ENCODE measurements at places on chromosomes 4 and X.

- no peak for DNase-seq
These were observed 6.3 kb downstream of the AFP start for GRCh38 chr4:73442275-73442674.

DNA sequence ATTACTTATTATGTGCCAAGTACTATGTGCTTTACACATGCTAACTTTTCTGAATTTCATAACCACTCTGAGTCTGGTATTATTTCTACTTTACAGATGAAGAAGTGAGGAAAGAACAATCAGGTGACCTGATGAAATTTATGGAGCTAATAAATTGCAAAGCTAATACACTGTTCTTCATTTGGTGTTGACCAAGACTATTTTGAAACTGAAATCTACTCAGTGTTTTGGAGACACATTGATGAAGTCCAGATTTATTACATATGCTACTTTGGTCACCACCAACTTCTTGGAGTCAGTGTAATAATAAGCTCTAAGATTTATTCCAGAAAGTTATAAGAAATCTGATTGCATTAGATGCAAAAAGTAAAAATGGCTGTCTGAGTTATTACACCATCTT is 637.9 kb downstream of the FAT4 start:
- DNase-seq, result no peak

- DNase-seq, result no peak
These were observed 8.6 kb upstream of the CYP2U1 start for GRCh38 chr4:107922486-107923473.

DNA sequence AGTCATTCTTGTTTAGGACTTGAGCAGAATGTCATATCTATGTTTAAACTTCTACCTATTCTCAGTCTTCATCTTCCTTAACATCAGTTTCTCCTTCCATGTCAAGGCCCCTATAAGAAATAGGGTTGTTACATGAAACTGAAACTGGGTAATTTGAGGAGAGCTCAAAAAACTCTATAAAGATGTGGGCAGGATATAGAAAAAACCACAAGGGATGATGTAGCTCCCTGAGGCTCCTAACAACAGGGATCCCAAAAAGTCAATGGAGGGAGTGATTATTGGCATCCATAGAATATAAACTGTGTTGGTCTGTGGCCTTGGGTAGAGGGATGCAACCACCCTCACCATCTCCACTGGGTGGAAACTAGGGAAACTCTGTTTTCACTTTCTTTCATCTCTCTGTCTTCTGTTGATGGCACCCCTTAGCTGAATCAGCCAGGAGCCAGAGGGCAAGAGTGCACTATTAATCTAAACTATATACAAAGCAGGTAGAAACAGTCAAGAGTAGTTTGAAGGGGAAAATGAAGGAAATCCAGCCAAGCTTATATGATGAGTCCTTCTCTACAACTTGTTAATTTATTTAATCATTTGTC is 27.6 kb downstream of the C4orf54 start:
- DNase-seq, result no peak

GRCh38 chr4:146485968-146486367 is 35.8 kb downstream of the SLC10A7 start:
- no peak for DNase-seq

DNA sequence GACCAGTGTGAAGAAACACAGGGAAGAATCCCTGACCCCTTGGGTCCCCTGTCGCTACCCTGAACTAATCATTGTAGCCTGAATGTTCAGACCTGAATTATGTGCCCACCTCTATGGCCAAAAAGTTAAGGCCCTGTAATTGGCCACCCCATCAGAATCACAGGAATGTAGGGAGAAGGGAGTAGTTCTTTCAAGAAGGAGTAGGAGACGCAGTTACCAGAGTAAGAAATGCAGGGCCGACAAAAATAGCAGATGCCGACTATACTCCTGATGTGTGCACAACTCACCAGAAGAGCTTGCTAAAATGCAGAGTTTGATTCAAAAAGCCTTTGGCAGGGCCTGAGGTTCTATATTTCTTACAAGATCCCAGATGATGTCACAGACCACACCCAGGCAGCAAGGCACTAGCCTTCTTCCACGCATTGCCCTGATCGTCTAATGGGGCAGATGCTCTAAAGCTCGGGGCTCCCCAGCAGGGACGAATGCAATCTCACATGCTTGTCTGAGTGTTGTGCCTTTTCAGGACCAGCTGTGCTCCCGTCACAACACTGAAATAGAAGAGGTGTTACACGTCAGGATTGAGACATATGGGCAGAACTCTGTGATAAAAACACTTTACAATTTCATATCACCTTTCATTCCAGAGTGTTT is 161.0 kb upstream of the FAM241A start:
- no peak for DNase-seq

DNA sequence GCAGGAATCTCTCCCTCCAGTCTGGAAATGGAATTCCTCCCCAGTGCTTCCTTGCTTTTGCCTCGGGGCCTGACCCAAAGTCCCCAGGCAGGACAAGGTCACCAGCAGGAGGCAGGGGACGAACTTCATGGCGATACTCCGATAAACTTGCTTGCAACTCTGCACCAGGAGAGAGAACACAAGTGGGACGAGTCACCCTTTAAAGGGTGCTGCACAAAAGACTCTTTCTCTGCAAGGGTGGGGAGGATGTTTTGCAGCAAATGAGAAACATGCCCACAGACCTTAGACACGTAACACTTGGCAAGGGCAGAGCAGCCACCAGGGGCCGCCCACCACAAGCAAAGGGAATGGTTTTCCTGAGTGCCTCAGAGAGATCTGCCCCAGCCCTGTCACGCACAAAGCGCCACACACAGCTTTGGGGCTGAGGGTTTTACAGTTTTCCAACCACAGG is at the start of gene FGFBP2:
Gene FGFBP2, minus strand, starts transcription at position 175 of the 451 bp plus-strand sequence. Its CDS starts 46 bp downstream, at position 129.
- no peak for DNase-seq

- no peak for DNase-seq
These were observed 56.9 kb downstream of the MAD2L1 start for GRCh38 chr4:120009731-120010130.

- DNase-seq, result no peak
These were observed 100.6 kb upstream of the CBR4 start for GRCh38 chr4:169110633-169111032.

DNA sequence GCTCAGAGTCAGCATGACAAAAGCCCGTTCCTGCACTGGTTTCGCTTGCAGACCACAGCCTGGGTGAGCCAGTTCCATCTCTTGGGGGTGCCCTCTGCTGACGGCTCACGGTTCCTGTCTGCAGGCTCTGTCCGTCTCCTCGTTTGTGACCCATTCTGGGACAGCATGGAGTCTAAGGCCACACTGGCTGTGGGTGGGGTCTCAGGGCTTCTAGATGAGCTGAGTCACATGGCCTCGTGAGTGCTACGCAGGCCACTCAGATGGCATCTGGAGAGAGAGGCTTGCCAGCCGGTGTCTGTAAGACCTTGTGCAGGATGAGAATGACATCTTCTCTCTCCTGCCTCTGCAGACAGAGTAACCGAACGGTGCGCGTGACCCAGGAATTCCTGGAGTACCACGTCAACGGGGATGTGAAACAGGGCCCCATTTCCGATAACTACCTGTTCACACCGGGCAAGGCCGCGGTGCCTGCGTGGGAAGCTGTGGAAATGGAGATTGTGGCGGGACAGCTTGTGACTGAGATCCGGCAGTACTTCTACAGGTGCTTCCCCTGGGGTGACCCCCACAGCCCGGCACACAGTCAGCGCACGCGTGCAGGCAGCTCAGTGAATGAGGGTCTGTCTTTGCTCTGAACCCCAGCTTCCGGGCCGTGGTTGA is 31.6 kb upstream of the MRFAP1 start:
- DNase-seq, result no peak

GRCh38 chr4:31261632-31262031 is 541.5 kb downstream of the PCDH7 start:
- no peak for DNase-seq

DNA sequence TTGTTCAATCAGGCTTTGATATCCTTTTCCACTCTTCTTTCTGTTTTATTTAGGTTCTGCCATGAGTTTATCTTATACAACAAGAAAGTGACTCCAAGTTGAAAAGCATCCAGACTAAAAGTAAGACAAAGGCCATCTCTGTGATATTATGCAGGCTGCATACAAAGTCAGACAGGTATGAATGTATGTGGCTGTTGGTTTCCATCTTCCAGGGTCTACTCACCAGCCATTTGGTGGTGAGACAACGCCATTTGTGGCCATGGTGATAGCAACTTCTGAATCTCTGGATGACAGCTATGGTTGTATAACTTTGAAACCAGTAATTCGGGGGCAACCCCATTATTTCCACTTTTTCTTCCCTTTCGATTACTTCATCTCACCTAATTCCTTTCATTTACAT is 17.2 kb upstream of the MSL3 start:
- DNase-seq, result no peak

- DNase-seq, result no peak
These were observed 1568.4 kb upstream of the TENM3 start for GRCh38 chr4:180674619-180675358.

- peak; percentile 31 for DNase-seq
These were observed 267.1 kb downstream of the ARHGAP24 start for GRCh38 chr4:85741921-85742591.

DNA sequence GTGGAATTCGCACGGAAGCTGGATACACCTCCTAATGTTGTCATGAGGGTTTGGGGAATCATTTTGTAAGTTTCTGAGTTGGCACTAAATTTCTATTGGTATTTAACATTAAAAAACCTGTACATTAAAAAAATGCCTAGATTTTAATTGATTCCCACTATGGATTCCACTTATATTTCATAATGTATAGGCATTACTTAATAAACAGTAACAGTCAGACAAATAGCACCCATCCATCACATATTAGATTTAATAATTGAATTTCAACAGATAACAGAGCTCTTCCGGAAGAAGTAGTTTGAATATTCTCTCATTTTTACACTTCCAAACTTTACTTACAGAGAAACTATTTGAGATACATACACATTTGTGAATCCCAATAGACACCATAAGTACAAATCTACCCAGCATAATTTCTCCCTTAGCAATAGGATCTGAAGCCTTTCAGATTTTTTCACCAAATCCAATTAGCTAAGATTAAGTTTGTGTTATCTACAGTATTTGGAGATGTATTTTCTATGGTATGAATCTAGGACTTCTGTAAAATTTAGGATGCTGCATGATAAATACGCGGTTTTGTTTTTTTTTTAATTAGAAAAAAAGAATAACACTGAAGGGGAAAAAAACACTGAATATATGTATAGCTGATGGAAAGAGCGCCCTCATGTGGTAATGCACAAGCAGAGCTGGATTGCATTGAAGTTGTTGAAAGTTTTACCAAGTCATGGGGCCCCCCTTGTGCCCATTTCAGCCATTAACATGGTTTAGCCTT is 12.2 kb upstream of the ODAM start:
- no peak for DNase-seq

DNA sequence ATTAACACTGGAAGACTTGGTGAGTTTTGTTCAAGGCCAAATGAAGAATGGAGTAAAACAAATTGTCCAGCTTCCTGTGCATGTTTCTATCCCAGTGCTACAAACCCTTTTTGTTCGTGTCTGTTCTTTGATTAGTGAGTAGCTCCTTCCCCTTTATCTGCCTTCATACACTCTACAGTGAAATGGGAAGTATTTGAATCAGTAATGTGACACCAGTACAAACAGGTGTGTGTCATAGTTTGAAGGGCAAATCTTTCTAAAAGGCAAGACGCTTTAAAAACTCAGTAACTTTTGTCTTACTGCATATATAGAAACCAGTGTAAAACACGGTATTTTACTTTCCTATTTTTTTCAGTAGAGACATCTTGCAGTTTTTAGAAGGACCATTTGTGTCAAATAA is 5.9 kb downstream of the ARHGEF38 start:
- DNase-seq, result no peak

GRCh38 chr4:96844858-96845490 is 1005.1 kb downstream of the PDHA2 start:
- DNase-seq, result no peak

DNA sequence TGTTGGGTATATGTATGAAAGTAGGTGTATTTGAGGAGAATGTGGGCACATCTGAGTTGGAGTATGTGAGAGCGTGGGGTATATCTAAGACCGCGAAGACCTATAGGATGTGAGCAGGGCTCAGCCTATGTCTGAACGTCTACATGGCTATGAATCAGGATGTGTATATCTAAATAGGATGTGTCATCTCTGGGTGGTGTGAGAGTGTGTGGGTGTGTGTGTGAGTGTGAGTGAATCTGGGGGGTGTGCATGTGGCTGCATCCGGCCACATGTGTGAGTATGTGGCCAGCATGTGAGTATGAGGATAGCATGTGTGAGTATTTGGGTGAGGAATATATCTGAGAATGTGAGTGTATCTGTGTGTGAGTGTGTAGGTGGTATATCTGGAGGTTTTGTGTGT is 7.7 kb downstream of the GPR173 start:
- no peak for DNase-seq

GRCh38 chr4:122458625-122459024 is 2.1 kb upstream of the IL2 start:
- no peak for DNase-seq

DNA sequence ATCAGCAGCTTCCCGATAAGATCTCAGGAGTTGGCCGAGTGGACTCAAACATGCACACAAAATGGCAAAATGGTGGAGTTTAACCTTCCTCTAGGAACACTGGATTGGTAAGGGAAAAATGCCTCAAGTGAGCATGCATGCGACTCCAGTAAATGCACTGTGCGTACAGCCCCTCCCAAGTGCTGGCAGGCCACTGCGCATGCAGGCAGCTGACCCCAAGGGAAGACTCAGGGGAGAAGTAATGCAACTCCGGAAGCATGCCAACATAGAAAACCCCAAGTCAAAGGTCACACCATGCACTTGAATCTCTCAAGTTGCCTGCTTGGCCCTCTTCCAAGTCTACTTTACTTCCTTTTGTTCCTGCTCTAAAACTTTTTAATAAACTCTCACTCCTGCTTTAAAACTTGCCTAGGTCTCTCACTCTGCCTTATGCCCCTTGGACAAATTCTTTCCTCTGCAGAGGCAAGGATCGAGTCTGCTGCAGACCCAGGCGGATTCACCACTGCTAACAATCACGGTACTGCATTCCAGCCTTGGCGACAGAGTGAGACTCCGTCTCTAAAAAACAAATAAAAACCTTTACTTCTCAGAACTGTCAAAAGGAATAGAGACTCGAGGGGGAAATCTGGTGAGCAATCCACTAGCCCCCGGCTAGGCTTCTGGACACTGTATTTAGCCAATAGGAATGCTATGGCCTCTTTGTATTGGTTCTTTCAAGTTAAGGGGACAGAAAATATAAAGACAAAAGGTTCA is 33.5 kb downstream of the NYX start:
- no peak for DNase-seq

- no peak for DNase-seq
These were observed 52.4 kb downstream of the DDX3X start for GRCh38 chrX:41386222-41386990.

- no peak for DNase-seq
These were observed 39.9 kb upstream of the SPIN2A start for GRCh38 chrX:57177070-57177469.

GRCh38 chr4:163384434-163384833 is 40.7 kb downstream of the NPY5R start:
- DNase-seq, result no peak

DNA sequence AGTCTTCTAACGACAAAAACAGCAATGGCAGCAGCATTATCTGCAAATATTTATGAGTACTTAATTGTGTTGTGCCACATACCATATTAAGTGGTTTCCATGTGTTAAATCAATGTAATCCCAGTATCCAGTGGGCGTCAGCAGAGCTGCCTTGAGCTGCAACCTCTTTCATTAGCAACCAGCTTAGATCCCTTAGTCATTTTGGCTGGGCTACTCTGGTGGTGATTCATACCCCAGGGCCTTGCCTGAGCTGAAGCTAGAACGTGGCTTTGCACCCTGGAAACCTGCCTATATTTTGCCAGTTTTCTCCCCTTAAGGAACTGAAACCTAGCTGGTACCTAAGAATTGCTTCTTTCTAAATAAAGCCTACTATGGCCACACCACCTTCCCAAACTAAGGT is 474.3 kb upstream of the FTHL17 start:
- no peak for DNase-seq
